A549 (cell line): ENCODE measurements at places on chromosomes 4 and X. TPM values are rescaled to one million over a fixed set of nuclear protein-coding genes. Genes with fewer than 3 reads are reported as not detected.

Gene P2RY10
- polyA plus RNA-seq = not detected in 3 replicates

Gene RAB40AL
- polyA plus RNA-seq = 0.09 TPM in 2 of 3 replicates, not detected in the other

Gene GATA1
- not detected in 3 replicates for polyA plus RNA-seq

Gene ANOS1
- polyA plus RNA-seq = not detected in 3 replicates

Gene FRMD7
- polyA plus RNA-seq = not detected in 3 replicates

Gene CHRDL1
- polyA plus RNA-seq = not detected in 3 replicates

Gene PCDH10
- 0.42 to 0.58 TPM (median 0.49 TPM) in 3 replicates for polyA plus RNA-seq

Gene NDNF
- polyA plus RNA-seq = not detected in 3 replicates

Gene NXF2B
- not detected in 3 replicates for polyA plus RNA-seq

Gene PTTG2
- not detected in 3 replicates for polyA plus RNA-seq

Gene PAGE1
- polyA plus RNA-seq = 0.16 TPM in 1 of 3 replicates, not detected in the others

Gene CT47B1
- not detected in 3 replicates for polyA plus RNA-seq

Gene AR
- 2.2 TPM in 3 replicates for polyA plus RNA-seq

Gene EMCN
- polyA plus RNA-seq = not detected in 3 replicates

Gene GAB1
- 2.0 to 2.5 TPM (median 2.3 TPM) in 3 replicates for polyA plus RNA-seq

Gene L1CAM
- 12.8 to 14.2 TPM (median 13.3 TPM) in 3 replicates for polyA plus RNA-seq

Gene FAM149A
- 1.4 to 1.8 TPM (median 1.7 TPM) in 3 replicates for polyA plus RNA-seq

Gene CPEB2
- 11.4 to 16.4 TPM (median 16.2 TPM) in 3 replicates for polyA plus RNA-seq

Gene SPOCK3
- 0.04 to 0.15 TPM (median 0.12 TPM) in 3 replicates for polyA plus RNA-seq

Gene USP26
- not detected in 3 replicates for polyA plus RNA-seq

Gene HSFX2
- 0.08 to 0.18 TPM (median 0.10 TPM) in 3 replicates for polyA plus RNA-seq

Gene C4orf36
- 1.5 to 2.9 TPM (median 2.5 TPM) in 3 replicates for polyA plus RNA-seq

Gene CSAG3
- not detected in 3 replicates for polyA plus RNA-seq

Gene SORCS2
- 4.3 to 5.1 TPM (median 4.6 TPM) in 3 replicates for polyA plus RNA-seq

Gene TCP11X2
- not detected in 3 replicates for polyA plus RNA-seq

Gene SMC1A
- polyA plus RNA-seq = 72.1 to 79.4 TPM (median 76.7 TPM) in 3 replicates

Gene SMIM10L2A
- polyA plus RNA-seq = 0.34 to 0.37 TPM (median 0.37 TPM) in 3 replicates

Gene WAS
- 0.21 to 0.44 TPM (median 0.29 TPM) in 3 replicates for polyA plus RNA-seq

Gene PABPC4L
- 0.35 to 0.59 TPM (median 0.53 TPM) in 3 replicates for polyA plus RNA-seq

Gene RTL3
- polyA plus RNA-seq = not detected in 3 replicates

Gene CSAG2
- not detected in 3 replicates for polyA plus RNA-seq

Gene SPANXB1
- 2.8 to 5.5 TPM (median 3.6 TPM) in 3 replicates for polyA plus RNA-seq

Gene TBX22
- polyA plus RNA-seq = not detected in 3 replicates

Gene EPGN
- polyA plus RNA-seq = not detected in 3 replicates

Gene S100G
- not detected in 3 replicates for polyA plus RNA-seq

Gene TMSB15A
- 0.46 to 0.48 TPM (median 0.46 TPM) in 3 replicates for polyA plus RNA-seq

Gene DUX4
- not detected in 3 replicates for polyA plus RNA-seq

Gene SMIM14
- 14.9 to 21.4 TPM (median 20.5 TPM) in 3 replicates for polyA plus RNA-seq

Gene GYPE
- polyA plus RNA-seq = not detected in 3 replicates

Gene FAM156A
- polyA plus RNA-seq = 19.8 to 24.8 TPM (median 20.1 TPM) in 3 replicates

Gene BEX5
- not detected in 3 replicates for polyA plus RNA-seq
